ENCODE measurements at places on chromosomes 2 and 18.
A peak's percentile ranks its signal among the peaks of the same experiment; 100 is the strongest.

GRCh38 chr2:219907011-219907365 lies 279.6 kb downstream of the SLC4A3 start:
- DNase-seq = peak; percentile 71

- DNase-seq = peak; percentile 42
Observed at GRCh38 chr2:133265432-133265949, 302.8 kb downstream of the NCKAP5 start.

DNA sequence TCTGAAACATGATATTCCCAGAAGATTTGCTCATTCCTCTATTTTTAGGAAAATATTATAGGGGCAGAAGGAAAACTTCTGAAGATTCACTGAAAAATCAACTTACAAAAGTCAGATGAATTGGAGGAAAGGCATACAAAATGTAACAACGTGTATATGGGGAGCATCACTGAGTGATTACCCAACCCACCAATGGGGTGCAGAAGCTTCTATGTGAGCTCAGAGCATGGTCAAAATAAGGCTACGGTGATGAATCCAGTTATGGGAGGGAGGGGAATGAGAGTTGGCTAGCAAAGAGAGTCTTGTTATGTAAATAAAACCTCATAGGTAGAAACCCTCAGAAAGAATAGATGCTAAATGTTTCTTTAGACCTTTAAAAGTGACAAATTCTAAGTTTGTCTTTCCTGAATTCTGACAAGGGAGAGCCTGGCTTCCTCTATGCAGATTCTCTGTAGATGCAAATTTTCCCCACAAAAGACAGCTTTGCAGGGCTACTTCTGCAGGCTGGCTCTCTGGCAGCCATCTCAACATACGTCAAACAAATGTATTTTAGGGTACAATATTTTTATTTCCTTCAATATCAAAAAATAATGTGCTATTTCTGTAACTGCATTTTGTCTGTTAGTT lies 171.4 kb upstream of the NDUFV2 start:
- no peak for DNase-seq

GRCh38 chr2:30149513-30149912 lies 2.7 kb downstream of the YPEL5 start:
- DNase-seq = no peak

GRCh38 chr2:216371721-216372702 lies at the start of gene MARCHF4:
Gene MARCHF4, minus strand, starts transcription at chr2:216372483. Its CDS starts 2,223 bp downstream, at chr2:216370260.
- DNase-seq = peak; percentile 88

GRCh38 chr2:190344276-190344827 lies 963 bp downstream of the INPP1 start:
- peak; percentile 58 for DNase-seq

GRCh38 chr18:50280707-50281294 lies 522 bp downstream of the MBD1 start:
- no peak for DNase-seq

DNA sequence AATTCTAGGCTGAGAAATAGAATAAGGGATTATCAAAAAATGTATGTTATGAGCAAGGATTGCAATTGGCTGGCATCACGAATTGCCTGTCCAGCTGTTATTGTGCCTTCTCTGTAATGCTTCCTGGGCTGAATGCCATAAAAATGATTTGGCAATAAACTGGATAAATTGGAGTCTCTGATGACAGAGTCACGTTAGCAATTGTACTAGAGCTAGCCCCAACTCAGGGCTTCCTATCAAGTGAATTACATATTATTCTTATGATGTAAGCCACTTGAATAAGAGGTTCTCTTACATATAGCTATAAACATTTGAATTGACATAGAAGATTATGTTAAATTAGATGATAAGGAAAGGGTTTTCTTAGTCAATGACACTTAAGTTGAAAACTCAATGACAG lies 607.5 kb upstream of the REG3G start:
- DNase-seq = no peak

- DNase-seq = no peak
Observed at GRCh38 chr18:48778344-48779011, 172.3 kb downstream of the SMAD7 start.

- DNase-seq = no peak
Observed at GRCh38 chr2:6337472-6337820, 528.3 kb downstream of the CMPK2 start.

DNA sequence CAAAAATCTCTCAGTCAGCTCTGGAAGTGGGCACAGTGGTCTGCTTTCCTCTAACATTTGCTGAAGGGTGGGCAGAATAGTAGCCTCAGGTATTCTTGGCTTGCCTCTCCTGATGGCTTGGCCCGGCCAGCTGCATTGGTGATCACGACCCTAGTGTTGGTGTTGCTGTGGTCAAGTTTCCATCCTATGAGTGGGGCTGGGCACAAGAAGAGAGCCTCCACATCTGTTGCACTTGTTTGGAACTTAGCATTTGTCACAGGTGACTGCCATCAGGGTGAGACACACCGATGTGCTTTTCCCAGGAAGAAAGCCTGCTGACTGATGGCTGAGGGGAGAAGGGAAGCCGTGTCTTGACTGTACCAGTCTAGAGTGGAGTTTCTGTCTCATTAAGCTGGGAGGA lies 33.1 kb upstream of the SNORC start:
- DNase-seq = no peak

- no peak for DNase-seq
Observed at GRCh38 chr2:174076040-174076439, 110.9 kb upstream of the SP3 start.

DNA sequence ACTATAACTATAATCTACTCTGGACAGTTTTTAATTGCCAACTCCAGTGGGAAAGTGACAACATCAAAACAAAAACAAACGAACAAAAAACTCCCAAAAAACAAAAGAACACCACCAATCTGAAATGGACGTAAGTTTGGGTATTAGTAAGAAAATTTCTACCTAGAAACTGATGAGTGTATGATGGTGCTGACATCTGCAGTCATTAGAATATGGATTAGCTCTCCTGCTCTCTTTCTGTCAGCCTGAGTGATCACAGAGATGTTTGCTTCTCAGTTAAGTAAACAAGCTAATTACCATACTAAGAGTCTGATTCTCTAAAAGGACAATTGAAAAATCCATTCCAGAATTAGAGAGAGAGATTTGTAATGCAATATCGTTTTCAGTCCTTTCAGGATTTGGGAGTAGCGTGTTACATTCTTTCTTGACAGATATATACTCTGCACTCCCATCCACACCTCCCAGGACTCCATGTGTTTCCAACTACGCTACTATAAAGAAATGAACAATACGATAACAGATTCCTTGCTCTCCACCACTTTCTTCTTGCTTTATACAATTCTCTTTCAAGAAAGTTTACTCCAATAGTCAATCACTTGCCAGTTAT lies 1347.4 kb upstream of the PIK3C3 start:
- no peak for DNase-seq

GRCh38 chr2:220434385-220434784 lies 807.0 kb downstream of the SLC4A3 start:
- DNase-seq = no peak

DNA sequence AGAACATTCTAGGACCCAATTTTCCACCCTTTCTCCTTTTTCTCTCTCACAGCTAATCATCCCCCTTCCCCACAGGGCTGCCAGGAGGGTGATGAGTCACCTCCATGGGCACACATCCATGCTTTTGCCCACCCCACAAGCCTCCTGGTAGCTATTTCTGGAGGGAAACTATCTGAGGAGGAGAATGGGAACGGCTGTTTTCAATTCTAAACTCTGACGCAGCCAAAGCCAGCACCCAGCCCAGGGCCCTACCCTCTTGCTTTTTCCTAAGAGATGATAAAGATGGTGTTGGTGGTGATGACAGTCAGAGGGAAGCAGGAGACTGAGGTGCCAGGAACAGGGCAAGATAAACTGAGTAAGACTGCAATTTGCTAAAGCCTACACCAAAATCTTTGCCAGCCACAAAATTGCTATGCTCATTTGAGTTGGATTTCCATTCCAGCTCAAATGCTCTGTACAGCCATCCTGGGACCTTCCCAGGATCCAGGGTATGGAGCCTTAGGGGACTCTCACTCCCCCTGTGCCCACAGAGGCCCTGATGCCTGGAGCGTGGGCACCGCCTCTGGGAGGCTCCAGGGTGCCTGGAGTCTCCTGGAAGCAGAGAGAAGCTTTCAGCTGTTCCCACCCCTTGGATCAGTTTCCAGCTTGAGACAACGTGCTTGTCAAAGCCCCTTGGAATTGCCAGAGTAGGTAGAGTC lies 62.0 kb upstream of the FZD7 start:
- peak; percentile 49 for DNase-seq

- DNase-seq = no peak
Observed at GRCh38 chr2:135744760-135745314, 3.2 kb downstream of the UBXN4 start.

GRCh38 chr18:77248873-77249568 lies 627 bp upstream of the GALR1 start:
- no peak for DNase-seq

DNA sequence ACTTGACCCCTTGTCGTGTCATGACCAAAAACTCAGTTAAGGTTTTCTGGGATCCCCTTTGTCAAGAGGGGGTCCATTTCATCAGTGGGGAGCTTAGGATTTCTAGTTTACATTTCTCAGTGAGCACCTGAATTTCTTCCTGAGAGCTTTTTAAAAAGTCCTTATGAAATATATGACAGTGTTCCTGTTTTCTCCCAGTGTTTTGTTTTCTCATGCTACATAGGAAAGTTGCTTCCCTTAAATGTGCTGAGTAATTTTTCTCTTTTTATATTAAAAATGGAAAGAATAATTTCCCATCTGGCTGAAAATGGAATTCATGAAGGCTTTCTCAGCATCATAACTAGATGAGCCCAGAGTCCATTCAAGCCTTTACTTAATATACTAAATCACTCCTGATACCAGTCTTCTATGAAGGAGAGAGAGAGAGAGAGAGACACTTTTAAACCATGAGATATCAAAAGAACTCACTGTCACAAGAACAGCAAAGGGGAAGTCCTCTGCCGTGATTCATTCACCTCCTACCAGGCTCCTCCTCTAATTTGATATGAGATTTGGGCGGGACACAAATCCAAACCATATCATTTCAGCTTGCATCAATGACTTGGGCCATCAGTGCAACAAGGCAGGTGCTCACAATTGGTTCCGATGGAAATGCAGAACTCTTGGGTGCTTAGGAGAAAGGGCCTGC lies 61.1 kb downstream of the XRCC5 start:
- DNase-seq = no peak

DNA sequence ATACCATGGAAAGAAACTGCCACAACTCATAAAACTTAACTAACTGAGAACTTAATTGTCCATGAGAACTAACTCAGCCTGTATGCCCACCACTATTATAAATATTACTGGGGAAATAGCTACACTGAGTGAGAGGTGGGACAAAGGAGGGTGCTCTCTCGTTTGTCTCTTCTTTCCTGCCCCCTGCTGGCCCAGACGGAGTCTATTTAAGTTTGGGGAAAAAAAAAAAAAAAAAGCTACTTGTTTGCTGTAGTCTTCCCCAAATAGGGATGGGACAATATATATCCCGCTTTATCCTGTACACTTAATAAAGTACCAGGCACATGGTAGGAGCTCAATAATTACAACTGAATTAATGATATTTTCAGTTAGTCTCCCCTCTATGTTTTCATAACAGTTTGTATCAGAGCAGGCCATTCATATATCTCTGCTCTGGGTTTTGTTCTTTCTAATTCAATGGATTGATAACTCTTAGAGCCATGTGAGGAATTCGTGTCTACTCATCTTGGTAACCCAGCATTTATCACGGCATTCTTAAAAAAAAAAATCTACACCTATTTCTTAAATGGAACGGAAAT lies 647.6 kb upstream of the PKDCC start:
- DNase-seq = no peak

DNA sequence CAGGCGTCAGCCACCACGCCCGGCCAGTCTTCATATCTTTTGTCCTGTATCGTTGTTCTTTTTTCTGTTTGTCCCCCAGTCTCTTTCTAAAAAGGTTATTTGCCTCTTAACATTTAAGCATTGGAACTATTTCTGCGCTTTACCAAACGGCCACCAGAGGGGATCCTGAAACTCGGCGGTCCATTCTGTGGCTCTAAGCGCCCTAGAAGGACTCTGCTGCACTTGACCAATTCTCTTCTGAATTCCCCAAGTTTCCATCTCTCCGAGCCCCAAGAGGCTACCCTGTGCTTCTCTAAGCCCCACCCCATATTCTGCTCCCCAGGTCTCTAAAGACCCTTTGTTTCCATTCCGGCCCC lies 33.1 kb upstream of the REG3G start:
- no peak for DNase-seq

- no peak for DNase-seq
Observed at GRCh38 chr2:170005702-170006101, 172.2 kb upstream of the MYO3B start.

GRCh38 chr18:60066219-60066975 lies 166.6 kb downstream of the PMAIP1 start:
- DNase-seq = no peak

- no peak for DNase-seq
Observed at GRCh38 chr18:7577706-7578105, 10.6 kb downstream of the PTPRM start.

- no peak for DNase-seq
Observed at GRCh38 chr2:148948868-148949267, 73.8 kb downstream of the KIF5C start.

All from right hindlimb (tissue), 1 donor.